LoVo (cell line): ENCODE measurements at places on chromosomes 5 and 9.

DNA sequence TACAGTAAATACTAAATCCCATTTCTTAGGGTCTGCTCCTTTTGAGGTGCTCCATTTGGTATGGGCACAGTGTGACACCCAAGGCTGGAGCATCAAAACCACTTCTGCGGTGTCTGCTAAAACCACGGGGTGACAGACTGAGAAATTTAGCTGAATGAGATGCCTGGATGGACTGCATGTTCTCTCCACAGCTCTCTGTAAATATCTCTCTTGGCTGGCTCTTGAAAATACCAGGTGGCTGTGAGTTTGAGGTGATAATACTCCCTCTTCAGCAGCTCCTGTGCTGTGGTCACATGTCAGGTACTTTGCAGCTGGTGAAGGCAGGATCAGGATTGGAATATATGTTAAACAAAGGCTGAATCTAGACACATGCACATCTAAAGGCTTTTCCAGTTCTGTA is 93.7 kb upstream of the SIMC1 start:
- no peak for DNase-seq

DNA sequence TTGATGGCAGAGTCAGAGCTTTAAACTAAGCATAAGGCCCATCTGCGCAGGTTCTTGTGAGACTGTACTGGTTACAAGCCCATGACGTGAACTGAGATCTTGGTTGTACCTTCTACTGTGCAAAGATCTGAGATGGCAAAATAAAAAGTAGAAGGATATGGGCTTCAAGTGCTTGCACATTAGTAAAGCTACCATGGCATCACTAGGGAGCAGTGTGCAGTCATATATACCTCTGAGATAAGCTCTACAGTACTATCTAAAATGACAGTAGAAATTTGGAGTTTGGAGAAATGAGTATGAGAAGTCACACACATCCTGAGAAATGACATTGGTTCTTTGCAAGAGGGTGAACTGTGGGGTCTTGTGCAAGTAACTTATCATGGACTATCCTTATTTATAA is 408.2 kb upstream of the PRR16 start:
- DNase-seq: no peak

- DNase-seq: no peak
These were observed 17.0 kb downstream of the MRPL36 start for GRCh38 chr5:1782385-1783215.

DNA sequence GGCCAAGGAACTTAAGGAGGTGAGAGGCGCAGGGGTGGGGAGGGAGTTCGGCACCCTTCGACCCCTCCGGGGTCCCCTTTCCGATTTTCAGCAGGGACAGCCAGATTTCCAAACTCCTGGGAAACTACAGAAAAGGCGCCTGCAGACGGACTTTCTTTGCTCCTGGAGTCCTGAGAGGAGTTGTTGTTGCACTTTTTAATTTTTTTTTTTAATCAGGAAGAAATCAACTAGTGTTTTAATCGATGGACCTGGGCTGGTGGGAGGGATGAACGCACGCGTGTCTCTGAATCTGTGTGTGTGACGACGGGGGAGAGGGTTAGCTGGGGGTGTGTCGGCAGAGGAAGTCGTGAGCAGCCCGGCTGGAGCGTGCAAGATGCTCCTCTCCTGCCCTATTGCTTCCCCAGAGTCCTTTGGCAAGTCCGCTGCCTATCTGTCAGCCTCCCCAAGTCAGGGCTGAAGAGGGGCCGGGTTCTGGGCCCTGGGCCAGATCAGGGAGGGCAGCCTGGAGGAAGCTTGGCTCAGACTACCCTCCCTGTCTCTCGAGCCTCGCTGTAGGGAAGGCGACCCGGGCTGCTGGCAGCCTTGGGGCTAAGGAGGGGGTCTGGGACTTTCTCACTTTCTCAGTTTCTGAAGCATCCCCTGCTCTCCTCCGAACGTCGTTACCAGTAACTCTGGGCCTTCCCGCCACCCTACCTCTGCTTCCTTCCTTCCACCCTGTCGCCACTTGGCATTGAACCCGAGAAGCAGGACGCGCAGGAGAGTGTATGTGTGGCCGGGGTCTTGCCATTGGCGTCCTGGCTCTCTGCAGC is 731 bp downstream of the PRR16 start:
- peak; percentile 6 for DNase-seq

- DNase-seq: no peak
These were observed 7.3 kb downstream of the GPR21 start for GRCh38 chr9:123040801-123041200.

DNA sequence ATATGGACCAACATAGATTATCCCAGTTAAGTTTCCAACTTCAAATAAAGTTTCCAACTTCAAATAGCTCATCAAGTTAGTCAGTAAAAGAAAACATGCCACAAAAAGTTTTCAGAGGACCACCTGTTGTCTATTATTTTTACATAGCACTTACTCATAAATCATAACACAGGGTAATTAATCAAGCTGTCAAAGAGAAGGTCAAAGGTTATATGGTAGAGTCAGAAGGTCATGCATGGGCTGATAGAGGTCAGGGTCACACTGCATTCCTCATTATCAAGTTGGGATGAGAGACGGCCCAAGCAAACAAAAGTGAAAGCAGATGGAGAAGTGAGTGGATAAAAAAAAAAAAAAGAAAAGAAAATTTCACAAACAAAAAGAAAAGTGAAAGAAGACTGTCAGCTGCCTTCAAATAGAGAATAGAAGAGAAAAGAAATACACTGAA is 145.5 kb upstream of the POU5F2 start:
- DNase-seq: no peak
